ENCODE measurements at places on chromosomes 4 and X. TPM values are rescaled to one million over a fixed set of nuclear protein-coding genes. Genes with fewer than 3 reads are reported as not detected.

- H3K36me3 ChIP-seq = no peaks in the 10 kb centered on the region
- DNase-seq = no peak
- no peak overlapping the region for H3K4me3 ChIP-seq
- no peaks in the 10 kb centered on the region for H3K27me3 ChIP-seq
- H3K4me1 ChIP-seq = no peaks in the 10 kb centered on the region
- H3K27ac ChIP-seq = no peak overlapping the region
Measured at GRCh38 chr4:56863441-56864139, 42.1 kb upstream of the SPINK2 start.

- H3K4me3 ChIP-seq = no peak overlapping the region
- no peaks in the 10 kb centered on the region for H3K4me1 ChIP-seq
- H3K36me3 ChIP-seq = no peaks in the 10 kb centered on the region
- H3K27me3 ChIP-seq = no peaks in the 10 kb centered on the region
- DNase-seq = no peak
Measured at GRCh38 chrX:10656214-10656613, 35.8 kb upstream of the MID1 start.

- no peak overlapping the region for H3K27ac ChIP-seq
- no peak overlapping the region for H3K4me3 ChIP-seq
- H3K27me3 ChIP-seq = no peaks in the 10 kb centered on the region
- H3K4me1 ChIP-seq = no peaks in the 10 kb centered on the region
- H3K36me3 ChIP-seq = no peaks in the 10 kb centered on the region
Measured at GRCh38 chrX:153551135-153551534, 33.7 kb downstream of the ATP2B3 start.

GRCh38 chr4:142350871-142351270, 495.2 kb downstream of the INPP4B start:
- H3K4me3 ChIP-seq = no peak overlapping the region
- H3K36me3 ChIP-seq = no peaks in the 10 kb centered on the region
- peak overlapping the region; percentile 45 for H3K27ac ChIP-seq
- peak; percentile 20 for DNase-seq
- peaks cover 38% of the 10 kb centered on the region for H3K4me1 ChIP-seq

GRCh38 chrX:57596109-57596508, 4.3 kb downstream of the ZXDB start:
- H3K4me1 ChIP-seq = peaks cover 10% of the 10 kb centered on the region
- no peak for DNase-seq
- H3K36me3 ChIP-seq = no peaks in the 10 kb centered on the region
- no peak overlapping the region for H3K4me3 ChIP-seq
- peak overlapping the region; percentile 19 for H3K27ac ChIP-seq

DNA sequence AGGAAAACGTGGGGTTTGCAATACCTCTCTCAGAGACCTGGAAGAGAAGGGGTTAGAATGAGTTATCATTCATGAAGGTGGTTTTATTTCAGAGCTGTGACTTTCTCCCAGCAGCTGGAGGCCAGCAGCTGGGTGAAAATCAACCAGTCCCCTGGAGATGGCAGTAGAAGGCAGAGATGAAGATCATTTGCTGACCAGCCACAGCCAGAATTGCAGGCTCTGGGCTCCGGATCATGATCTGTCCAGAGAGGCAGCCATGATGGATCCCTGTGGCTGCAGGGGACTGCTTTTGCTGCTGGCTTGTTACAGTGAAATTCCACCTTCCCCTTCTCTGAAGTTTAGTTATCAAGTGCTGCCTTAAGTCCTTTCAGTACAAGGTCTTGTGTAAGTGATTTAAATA, 46.9 kb upstream of the TAB3 start:
- H3K4me3 ChIP-seq = no peak overlapping the region
- DNase-seq = peak; percentile 52
- H3K27me3 ChIP-seq = no peaks in the 10 kb centered on the region
- no peaks in the 10 kb centered on the region for H3K36me3 ChIP-seq
- H3K27ac ChIP-seq = no peak overlapping the region

GRCh38 chr4:185120631-185120946, 22.5 kb upstream of the SLC25A4 start:
- no peaks in the 10 kb centered on the region for H3K27me3 ChIP-seq
- no peak overlapping the region for H3K4me3 ChIP-seq
- H3K36me3 ChIP-seq = no peaks in the 10 kb centered on the region
- no peak overlapping the region for H3K27ac ChIP-seq
- no peak for DNase-seq

Gene H2BW2
- polyA plus RNA-seq = not detected

Gene MTNR1A
- not detected for polyA plus RNA-seq
